H4 (cell line): ENCODE measurements at places on chromosomes 1 and 21.

DNA sequence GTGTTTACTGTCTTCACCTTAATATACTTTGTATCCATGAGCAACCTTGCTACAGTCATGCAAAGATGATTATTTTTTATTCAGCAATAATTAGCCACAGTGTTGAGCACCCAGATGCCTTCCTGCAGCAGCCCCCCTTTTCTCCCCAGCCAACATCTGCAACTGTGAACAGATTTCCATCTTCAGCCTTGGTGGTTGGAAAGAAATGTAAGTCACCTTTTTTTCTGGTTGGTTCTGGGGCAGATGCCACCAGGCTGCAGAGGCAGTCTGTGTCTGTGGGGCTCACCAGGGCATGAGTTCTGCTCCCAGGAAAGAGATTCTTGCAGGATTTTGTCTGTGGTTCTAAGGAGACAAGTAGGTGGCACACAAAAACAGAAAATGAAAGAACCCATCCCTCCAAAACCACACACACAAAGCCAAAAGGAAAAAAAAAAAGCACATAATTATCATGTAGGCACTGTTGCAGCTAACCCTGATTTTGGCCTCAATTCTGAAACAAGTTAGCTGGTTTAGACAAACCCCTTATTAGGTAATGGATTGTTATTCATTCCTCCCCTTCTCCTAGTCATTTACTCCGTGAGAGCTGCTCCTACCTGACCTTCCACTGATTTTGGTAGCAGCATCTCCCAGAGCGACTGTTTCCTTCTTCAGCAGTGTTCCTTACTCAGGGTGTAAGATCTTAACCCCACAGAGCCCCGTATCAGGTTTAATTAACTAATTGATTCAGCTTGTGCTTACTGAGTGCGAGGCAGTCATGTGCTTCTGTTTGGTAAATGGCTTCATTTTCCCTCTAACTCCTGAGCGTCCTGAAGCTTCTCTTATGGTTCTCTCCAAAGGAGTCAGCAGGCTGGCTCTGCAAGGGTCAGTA is 36.5 kb downstream of the GALNT2 start:
- DNase-seq, result peak; percentile 23

DNA sequence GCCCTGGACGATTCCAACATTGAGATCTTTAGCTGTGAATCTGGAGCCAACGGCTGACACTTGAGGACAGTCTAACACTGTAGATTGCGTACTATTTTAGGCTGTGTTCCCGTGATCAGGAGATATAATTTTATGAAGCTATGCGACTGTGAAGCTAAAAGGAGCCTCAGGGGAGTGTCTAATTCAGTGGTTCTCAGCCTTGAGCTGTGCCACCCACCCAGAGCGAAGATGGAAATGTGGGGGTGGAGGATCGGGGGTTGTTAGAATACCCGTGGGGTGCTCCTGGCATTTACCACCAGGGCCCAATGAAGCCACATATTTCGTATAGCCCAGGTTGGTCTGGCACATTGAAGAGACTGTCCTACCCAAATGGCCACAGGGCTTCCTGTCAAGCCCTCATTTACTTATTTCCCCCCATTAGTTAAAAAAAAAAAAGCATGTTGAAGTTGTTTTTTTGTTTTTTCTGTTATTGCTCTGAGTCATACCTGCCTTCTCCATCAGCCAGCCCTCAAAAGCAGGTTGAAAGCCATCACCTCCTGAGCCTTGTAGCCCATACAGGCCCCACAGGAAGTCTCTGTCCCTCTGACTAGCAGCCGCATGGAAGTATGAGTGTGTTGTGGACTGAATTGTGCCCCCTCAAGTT is 141.7 kb downstream of the GALNT2 start:
- no peak for DNase-seq

DNA sequence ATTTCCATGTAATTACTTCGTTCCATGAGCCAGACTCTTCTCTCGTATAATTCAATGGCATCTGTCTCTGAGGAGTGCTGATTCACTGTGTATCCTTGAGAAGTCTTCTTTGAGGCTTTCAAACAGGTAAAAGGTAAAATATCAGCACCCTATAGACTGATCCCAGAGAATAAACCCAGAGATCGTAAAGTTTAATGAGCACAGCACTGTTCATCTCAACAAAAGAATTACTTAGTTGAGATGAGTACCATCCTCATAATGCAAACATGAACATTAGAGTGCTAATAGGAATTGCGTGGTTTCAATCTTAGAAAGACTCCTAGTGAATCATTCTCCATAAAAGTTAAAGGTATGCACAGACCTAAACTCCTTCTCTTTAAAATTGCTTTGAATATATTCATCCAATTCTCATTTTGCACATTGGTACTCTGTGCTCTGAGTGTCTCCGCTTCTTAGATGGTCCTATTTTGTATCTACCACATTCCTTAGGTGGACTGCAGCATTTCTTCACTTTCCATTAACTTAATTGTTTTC is 97.2 kb downstream of the TBX15 start:
- no peak for DNase-seq

DNA sequence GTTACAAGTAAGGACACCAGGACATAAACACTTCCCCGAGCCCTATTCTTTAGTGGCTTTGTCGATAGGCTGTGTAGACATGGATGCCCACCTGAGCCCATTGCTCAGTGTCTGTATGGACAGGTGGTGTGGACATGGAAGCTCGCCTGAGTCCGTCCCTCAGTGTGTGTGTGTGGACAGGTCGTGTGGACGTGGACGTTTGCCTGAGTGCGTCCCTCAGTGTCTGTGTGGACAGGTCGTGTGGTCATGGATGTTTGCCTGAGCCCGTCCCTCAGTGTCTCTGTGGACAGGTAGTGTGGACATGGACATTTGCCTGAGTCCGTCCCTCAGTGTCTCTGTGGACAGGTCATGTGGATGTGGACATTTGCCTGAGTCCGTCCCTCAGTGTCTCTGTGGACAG is 38.7 kb upstream of the COL6A2 start:
- DNase-seq, result no peak
